ENCODE measurements at places on chromosomes 1 and 21.

DNA sequence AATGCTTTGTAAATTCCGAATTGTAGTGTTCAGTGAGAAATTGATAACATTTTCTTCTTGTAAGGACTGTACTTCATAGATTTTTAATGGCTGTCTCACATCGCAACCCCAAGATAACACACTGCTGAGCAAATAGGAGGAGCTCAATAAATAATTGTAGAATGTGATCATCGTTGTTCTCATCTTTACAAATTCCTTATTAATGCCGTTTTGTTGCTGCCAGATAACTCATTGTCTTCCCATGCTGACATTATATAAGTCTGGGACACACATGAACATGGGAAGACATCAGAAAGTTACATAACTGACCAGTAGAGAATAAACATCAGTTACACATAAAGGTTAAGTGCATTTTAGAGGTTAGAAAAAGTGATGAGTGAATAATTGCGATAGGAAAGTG is 46.4 kb upstream of the TSPAN2 start:
- DNase-seq, result peak; percentile 73

DNA sequence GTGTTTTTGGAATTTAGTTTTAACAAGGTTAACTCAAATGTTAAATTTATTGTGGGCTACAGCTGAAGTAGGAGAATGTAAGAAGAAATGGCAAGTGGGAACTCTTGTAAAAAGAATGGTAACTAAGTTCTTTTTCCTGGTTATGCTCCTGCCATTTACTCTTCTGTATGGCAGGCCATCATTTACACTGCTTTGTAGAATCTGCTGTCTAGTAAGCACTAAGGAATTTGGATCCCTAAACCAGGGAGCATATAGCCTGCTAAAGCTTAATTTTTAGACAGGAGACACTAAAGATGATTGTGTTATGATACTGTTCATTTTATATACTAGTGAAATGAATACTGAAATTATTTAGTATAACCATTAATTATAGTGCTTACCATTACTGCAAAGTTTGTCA is 85.3 kb downstream of the CAMTA1 start:
- DNase-seq, result peak; percentile 24

GRCh38 chr21:42613756-42614155 is 39.7 kb upstream of the PDE9A start:
- DNase-seq, result no peak

DNA sequence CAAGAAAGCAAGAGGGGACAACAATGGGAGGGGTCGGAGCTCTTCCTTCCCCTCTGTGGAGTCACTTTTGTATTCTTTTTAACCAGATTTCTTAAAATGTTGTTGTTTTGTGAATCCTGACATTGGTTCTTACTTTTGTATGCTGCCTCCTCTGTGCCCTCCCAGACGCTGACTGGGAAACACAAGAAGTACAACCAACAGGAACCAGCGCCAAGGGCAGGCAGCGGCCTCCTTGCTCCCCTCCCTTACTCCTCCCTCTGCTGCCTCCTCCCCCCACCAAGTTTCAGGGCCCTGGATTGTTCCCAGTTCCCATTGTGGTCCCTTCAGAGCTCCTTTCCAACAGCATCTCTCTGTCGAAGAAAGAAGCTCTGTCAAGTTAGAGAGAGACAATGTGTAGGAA is 111.1 kb downstream of the BRINP2 start:
- no peak for DNase-seq

- no peak for DNase-seq
Observed at GRCh38 chr1:203835476-203835875, 25.9 kb upstream of the SNRPE start.

GRCh38 chr1:39659110-39659509 is 12.8 kb downstream of the NT5C1A start:
- no peak for DNase-seq

DNA sequence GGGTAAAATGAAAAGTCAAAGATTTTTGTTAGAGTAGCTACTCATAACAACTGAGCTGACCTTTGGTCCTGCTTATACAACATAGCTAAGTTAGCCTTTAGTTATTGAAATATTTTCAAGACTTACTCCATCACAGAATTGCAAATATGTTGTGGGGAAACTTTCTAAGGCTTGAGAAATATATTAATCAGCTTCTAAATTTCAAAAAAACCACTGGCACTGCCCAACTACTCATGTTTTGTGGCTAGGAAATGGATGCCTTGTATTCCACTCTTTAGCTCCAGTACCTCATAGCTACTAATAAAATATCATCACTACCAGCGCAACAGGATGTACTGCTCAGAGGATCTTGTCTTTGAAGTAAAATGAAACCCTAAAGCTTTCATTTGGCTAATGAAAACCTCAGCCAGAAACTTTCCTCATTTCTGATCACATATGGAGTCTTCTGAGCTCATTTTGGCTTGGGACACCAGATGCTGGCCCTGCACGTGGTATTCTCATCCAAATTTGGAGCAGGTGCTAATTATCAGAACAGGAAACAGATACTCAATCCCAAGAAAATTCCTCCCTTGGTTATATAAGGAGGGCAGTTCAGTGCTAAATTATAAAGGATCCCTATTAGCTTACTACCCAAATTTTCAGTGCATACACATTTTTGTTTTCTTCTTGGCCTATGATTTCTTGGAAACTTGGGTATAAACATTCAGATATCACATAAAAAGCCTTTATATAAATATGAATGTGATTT is 690.7 kb downstream of the ADGRL2 start:
- DNase-seq, result peak; percentile 12

DNA sequence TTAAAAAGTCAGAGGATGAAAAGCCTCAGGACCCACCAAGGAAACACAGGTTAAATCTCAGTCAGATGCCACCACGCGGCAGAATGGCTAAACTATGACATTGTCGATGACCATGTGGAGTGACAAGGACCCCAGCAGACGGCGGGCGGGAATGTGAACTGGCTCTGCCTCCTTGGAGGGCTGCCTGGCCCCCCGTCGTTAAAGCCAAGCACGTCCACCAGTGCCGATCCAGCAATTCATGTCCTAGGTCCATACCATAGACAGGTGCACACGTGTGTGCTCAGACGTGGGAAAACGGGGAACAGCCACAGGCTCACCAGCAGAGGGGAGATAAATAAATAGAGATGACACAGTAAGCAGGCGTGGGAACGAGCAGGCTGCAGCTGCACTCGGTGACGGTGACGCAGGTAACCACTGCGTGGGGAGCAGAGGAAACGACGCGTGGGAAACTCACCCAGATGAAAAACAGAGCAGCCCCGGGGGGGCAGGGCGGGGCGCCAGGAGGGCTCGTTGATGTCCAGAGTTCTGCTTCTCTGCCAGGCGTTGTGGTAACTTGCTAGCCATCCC is 28.3 kb upstream of the PCBP3 start:
- peak; percentile 33 for DNase-seq

GRCh38 chr21:45749974-45750373 is 106.4 kb downstream of the PCBP3 start:
- no peak for DNase-seq

DNA sequence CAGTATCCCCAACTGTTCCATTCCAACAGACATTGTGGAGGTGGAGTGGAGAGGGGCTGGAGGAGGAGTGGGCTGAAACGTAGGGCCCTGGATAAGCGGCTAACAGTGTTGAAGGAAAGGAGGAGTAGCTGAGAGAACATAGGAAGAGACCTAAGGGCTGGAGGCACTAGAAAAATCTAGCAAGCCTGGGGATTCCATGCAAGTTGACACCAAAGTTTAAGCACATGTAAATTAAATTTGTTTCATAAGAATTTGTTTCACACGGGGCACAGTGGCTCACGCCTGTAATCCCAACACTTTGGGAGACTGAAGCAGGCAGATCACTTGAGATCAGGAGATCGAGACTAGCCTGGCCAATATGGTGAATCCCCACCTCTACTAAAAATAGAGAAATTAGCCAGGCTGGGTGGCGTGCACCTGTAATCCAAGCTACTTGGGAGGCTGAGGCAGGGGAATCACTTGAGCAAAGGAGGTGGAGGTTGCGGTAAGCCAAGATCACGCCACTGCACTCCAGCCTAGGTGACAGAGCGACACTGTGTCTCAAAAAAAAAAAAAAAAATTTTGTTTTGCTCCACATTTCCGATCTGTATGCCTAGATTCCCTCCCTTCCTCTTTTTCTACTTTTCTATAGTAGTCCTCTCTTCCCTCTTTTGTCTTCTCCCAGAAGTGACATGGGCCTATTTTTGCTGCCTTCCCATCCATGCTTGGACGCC is 530 bp upstream of the CD244 start:
- no peak for DNase-seq

DNA sequence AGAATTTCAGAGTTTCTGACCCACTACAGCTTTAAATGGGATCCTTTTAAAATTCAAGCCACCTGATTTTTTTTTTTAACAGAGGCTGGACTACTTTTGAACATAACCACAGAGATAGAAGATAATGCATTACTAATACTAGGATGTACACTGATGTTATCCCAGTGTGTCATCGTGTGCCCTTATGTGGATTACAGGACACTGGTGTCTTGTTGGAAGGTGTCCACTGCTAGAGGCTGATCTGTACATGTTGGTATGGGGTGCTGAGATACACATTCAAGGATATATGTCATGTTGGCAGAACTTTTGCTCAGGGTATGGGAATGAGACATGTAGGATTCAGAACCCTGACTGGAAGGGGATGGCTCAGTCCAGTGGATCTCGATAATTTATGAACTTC is 56.3 kb downstream of the INAVA start:
- DNase-seq, result no peak

DNA sequence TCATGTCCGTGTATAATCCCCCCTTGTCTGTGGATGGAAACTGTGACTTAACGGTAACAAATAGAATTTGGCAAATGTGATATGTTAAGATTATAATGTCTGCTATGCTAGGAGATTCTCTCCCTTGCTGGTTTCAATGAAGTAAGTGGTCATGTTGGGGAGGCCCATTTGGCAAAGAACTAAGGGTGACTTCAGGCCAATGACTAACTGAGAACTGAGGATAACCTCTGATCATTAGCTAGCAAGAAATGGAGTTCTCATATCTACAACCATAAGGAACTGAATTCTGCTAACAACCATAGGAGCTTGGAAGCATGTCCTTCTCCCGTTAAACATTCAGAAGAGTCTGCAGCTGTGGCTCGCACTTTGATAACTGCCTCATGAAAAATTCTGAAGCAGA is 2.3 kb downstream of the IFI44L start:
- no peak for DNase-seq

- DNase-seq, result no peak
Observed at GRCh38 chr1:162158624-162159271, 89.3 kb downstream of the NOS1AP start.

GRCh38 chr1:184145083-184145482 is 93.6 kb downstream of the TSEN15 start:
- DNase-seq, result no peak

DNA sequence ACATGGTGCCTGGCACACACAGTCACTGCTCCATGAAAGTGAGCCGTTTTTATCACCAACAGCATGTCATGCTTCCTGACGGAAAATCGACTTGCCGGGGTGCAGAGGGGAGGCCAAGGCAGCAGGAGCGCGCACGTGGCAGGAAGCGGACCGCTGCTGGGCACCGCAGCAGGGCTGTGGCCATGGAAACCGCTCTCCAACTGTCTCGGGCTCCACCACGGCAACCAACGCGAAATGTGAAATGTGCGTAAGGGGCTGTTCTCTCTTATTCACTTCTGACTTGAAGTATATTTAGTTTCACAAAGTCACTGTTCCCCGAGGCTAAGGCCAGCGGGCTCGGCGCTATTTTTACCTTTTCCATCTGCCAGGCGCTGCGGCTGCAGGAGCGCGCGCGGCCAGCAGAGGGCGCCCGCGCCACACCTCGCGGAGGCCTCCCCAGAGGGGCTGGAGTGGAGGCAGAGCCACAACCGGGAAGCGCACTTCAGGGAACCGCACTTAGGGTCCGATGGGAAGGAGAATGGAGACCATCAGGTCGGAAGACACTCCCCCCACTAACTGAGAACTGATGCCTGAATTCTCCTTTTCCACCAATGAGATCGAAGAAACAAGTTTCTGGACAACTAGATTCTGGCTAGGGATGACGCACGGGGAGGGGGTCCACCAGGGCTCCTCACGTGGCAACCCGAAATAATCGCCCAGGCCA is 19.7 kb downstream of the RCC2 start:
- DNase-seq, result peak; percentile 45

- no peak for DNase-seq
Observed at GRCh38 chr1:41838266-41838665, 80.5 kb downstream of the HIVEP3 start.

Data from fibroblast of the aortic adventitia (primary cell).